ENCODE measurements at places on chromosomes 4 and X.
A peak's percentile ranks its signal among the peaks of the same experiment; 100 is the strongest.

DNA sequence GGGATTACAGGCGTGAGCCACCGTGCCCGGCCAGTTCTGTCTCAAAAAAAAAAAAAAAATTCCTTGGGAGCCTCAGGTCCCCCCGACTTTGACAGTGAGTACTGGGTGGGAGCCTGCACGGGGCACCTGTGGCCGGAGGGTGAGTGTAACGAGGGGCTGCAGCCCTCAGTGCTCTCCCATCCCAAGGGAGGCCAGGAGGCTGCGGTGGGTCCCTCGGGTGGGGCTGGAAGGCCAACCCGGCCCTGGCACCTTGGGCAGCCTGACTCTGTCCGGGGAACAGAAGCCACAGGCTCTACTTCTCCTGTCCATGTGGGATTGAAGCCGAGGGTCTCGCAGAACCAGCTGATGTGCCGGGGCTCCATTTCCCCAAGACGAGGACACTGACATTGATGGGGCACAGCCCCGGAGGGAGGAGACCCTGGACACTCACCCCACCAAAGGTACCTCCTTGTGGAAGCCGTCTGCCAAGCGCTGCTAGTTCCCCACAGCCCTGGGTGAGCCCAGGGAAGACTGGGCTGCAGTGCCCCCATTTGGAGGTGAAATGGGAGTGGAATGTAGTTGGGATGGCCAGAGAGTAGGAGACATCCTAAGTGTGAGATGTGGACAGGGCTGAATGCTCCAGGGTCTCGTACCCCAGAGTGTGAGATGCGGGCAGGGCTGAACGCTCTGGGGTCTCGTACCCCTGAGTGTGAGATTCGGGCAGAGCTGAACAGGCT is 2.3 kb upstream of the SLC26A1 start:
- DNase-seq, result no peak

- DNase-seq, result no peak
These were observed 22.4 kb upstream of the STIM2 start for GRCh38 chr4:26837993-26838842.

GRCh38 chr4:57114973-57115372 is 4.8 kb upstream of the IGFBP7 start:
- DNase-seq, result no peak

GRCh38 chrX:109660435-109661143 is 35.6 kb upstream of the KCNE5 start:
- DNase-seq, result no peak

DNA sequence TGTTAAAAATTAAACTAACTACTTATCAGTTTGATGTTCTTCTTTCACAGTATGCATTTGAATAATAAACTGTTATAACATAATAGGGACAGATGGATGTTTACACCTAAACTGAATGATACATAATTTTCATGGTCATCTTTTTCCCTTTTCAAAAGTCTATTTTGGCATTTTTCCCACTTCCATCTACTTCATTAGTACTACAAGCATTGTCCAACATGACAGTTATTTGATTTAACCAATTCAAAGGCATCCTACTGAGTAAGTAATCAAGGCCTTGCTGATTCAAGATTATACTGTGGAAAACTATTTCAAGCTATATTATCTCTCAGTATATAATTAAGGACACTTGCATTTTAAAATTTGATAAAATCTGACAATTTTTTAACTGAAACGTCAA is 212.9 kb downstream of the FAT4 start:
- no peak for DNase-seq

GRCh38 chrX:70032792-70033191 is 16.9 kb downstream of the AWAT2 start:
- no peak for DNase-seq

DNA sequence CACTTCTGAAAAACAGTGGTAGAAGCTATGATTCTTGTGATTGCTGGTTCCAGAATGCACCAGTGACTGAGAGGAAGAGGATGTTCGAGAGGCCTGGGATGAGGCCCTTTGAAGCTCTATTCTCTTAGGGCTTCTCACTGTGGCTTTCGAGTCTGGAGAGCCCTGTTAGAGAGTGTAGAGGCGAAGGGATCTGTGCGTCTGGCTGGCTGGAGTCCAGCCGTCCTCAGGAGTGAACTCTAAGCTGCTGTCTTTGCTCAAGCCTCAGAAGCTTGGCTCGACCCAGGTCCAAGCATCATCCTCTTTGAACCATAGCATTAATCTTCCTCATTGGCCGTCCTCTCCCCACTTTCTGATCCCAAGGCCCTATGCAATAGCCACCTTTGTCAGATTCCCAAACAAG is 51.6 kb downstream of the ELF4 start:
- no peak for DNase-seq

DNA sequence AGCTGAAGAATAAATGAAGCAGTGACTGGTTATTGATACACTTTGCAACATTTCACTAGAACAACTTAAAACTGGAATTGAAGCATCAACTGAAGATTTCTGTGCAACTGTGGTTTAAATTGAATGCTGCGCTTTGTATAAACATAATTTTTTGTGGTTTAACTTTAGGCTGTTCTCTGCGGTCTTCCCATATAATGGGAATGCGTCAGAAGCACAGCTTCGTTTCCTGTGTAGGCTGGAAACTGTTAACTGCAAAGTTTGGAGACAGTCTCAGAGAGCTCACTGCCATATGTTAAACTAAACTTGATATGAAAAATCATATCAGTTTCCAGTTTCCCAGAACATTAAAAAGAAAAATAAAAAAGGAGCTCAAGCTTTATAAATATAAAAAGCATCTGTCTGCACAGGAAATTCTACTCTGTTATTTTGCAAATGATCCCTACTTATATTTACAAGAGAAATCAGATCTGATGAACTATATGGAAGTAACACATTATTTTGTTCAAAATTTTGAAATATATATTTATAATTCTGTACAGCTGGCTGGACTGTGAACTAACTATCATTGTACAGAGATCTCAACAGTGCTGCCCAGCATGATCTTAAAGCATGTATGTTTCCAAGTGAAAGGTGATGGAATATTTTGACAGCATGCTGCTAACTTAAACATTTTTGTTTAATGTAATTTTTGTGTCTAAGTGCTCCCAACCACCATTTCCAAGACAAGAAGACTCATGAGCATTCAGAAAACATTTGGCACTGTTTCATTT is 139.9 kb downstream of the NDST3 start:
- peak; percentile 77 for DNase-seq

DNA sequence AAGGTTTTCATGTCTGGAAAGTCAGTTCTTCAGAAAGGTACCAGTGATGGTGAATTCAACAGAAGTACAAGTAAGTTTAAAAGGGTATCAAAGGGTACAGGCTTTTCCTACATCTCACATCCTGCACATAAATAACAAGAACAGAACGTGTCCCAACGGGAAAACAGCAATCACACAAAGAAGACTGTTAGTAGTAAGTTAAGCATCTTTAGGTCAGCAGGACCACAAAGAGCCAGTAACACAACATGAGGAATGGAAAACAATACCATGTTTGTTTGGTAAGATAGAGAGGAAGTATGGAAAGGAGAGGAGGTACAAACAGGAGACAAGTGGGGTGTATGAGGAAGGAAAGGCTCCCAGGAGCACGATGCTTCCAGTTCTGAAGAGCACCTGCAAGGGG is 43.2 kb downstream of the SAT1 start:
- no peak for DNase-seq

DNA sequence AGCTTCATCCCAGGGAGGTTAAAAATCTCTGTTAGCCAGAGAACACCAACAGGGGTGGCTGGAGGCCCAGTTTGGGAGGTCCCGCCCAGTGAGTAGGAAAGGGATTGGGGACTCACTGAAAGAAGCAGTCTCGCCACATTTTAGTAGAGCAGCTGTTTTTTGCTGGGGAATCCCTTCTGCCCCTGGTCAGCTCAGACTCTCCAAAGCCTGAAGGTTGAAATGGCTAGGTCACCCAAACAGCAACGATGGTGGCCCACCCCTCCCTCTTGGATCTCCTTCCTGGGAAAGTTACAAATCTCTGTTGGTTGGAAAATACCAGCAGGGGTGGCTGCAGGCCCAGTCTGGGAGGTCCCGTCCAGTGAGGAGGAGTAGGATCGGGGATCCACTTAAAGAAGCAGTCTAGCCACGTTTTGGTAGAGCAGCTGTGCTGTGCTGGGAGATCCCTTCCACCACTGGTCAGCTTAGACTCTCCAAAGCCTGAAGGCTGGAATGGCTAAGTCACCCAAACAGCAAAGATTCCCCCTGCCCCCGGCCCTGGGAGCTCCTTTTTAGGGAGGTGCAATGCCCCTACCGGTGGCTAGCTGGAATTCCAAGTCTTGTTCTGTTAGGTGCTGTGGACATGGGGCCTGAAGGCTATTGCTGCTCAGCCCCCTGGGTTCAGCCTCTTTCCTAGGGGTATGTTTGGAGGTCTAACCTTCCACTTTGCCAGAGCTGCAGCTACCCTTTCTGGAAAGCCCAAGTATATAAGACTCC is 40.0 kb upstream of the TEX13A start:
- DNase-seq, result no peak

DNA sequence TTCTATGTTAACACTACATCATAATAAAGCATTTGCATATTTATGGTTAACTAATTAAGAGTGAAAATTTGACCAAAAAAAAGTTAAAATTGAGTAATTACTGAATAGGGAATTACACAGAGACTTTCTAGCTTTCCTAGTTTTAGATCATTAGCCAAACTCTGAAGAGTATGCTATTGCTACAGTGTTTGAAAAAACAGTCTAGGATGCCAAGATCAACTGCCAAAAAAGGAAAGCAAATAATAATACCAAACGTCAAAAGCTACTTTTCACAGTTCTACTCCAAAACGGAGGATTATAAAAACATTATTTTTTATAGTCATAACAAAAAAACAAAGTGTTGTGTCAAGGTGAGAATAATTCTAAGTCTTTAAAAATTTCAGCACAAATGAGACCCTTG is 359.8 kb upstream of the CTSO start:
- DNase-seq, result no peak

DNA sequence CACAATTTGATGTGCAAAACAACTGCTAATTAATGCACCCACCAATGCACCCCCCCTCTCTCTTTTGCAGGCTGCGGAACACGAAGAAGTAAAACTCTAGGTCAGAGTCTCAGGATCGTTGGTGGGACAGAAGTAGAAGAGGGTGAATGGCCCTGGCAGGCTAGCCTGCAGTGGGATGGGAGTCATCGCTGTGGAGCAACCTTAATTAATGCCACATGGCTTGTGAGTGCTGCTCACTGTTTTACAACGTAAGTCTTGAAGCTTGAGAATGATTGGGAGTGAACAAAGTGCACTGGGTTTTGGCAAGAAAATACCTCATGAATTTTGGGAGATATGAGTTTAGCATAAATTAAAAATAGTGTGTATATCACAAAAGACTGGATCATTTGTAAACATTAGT is 28.9 kb downstream of the TMPRSS11E start:
- peak; percentile 42 for DNase-seq

DNA sequence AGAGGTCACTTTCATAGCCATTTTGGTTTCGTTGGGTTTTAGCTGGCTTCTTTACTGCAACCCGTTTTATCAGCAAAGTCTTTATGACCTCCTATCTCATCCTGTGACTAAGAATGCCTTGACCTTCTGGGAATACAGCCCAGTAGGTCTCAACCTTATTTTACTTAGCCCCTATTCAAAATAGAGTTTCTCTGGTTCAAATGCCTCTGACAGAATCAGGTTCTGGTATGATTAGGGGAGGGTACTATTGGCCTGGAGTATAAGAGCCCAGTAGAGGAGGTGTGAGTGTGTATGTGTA is 95.4 kb upstream of the RAB40AL start:
- DNase-seq, result no peak

DNA sequence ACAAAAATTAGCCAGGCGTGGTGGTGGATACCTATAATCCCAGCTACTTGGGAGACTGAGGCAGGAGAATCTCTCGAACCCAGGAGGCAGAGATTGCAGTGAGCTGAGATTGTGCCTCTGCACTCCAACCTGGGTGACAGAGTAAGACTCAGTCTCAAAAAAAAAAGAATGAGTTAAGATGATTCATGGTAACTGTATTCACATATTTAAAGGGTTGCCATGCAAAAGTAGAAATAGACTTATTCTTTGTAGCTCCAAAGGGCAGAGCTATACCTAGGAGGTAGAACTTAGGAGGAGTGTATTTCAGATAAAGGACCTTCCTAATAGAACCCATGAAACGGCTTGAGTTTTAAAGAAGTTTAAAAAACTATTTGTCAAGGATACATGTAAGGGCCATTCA is 104.3 kb upstream of the IL13RA1 start:
- no peak for DNase-seq

GRCh38 chr4:10917566-10917965 is 233.0 kb upstream of the CLNK start:
- no peak for DNase-seq

- no peak for DNase-seq
These were observed 184.0 kb downstream of the ARHGAP24 start for GRCh38 chr4:85658766-85659439.

DNA sequence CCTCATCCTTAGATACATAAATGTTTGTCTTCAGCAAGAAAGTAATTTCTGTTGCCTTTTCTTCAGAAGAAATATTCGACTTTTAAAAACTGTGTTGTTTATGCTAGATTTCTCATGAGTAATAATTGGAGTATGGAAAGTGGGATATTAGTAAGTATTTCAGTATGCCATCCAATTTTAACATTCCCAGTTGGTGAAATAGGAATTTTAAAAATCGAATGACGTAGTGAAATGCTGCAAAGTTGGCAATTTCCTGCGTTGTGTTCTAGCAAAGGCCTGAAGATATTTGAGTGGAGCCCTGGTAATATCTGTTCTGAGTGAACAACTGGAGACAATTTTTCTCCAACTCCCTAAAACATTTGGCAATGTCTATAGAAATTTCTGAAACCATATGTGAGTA is 190.1 kb downstream of the ZNF330 start:
- DNase-seq, result no peak

DNA sequence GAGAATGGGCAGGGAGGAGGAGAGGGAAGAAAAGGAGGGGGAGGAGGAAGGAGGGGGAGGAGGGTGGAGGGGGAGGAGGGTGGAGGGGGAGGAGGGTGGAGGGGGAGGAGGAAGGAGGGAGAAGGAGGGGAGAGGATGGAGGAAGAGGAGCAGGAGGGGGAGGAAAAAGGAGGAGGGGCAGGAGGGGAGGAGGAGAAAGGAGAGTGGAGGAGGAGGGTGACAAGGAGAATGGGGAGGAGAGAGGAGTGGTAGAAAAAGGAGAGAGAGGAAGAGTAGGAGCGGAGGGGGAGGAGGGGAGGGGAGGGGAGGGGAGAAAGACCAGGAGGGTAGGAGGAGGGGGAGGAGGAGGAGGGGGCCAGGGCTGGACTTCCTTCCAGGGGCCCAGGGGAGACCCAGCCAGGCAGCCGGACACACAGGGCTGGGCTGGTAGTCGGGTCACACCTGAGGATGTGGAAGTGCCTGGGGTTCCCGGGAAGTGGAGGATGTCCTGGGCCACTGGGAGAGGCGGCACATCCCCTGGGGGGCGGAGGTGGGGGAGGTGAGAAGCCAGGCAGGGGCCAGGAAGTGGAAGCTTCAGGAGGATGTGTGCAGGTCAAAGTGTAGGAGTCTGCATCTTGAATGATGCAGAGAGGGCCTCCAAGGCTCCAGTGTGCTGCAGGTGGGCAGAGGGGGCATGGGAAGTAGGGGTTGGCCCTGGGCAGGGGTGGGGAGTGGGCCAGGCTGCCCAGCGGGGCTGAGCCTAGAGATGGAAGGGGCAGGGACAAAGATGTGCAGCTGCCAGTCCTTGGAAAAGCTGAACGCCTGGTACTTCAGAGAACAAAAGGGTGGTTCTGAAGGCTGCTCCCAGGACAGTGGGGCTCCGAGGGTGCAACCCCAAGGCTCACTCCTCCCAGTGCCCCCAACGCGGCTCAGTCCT is 18.8 kb downstream of the IL3RA start:
- DNase-seq, result no peak

GRCh38 chr4:93086356-93086755 is 742.2 kb upstream of the ATOH1 start:
- no peak for DNase-seq

- no peak for DNase-seq
These were observed 30.2 kb upstream of the NKX6-1 start for GRCh38 chr4:84529169-84529751.

All from skeletal muscle cell (primary cell).